Activated CD4-positive, alpha-beta T cell treated with anti-CD3 and anti-CD28 coated beads, Interleukin-2, Interleukin-6, amounts not matched to agents 100 ng/mL and 50 ng/mL, durations not matched to agents 16 hours and 8 hours (primary cell): ENCODE measurements at places on chromosomes 3 and 15.

- no peak for DNase-seq
These were observed 275.3 kb upstream of the GOLGA6L4 start for GRCh38 chr15:83960192-83960829.

DNA sequence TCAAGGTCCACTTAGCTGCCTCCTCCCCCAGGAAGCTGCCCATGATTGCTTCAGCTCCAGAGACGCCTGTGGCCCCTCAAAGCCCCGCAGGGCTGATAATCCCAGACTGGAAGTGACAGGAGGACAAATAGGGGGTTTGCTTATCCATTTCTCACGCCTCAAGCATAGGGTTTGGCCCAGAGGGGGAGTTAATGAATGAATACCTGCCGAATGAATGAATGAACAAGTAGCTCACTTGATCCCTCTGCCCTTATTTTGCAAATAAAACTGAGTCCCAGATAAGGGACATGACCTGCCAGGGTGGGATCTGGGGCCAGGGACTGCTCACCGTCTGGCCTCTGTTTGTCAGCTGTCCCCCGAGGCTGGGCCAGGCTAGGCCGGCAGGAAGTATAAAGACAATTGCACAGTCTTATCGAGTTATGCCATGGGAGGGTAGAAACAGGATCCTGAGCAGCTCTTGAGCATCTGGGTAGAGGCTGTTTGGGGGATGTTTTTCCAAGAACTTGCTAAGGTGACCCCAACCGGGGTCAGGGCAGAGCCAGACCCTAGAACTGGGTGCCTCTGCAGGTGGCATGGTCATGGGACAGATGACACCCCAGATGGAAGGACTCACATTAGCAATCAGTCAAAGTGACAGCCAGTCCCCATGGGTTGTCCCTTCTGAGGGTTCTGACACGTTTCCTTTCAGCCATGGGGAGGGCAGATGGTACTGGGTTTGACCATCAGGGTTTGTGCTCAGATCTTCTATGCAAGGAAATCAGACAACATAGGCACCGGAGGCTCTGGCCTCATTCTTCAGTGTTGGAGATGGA, 45.0 kb downstream of the IQSEC1 start:
- DNase-seq, result no peak

GRCh38 chr3:39558775-39559306, 91.4 kb downstream of the MOBP start:
- DNase-seq, result no peak

DNA sequence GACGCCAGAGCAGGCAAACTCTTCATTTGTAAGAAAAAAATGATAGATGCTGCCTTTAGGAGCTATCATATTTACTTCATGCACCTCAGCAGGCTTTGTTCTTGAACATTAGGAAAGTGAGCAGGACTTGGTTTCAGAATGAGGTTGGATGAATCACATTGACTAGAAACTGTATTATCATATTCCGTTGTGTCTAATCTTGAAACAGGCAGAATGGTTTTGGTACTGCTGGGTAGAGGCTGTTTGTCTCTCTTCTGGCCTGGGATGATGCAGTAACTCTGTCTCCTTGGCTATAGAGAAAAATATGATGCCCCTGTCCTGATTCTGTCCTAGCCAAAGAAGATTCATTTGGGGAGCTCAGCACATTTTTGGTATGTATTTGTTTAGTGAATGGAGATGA, 344.2 kb upstream of the GRM7 start:
- peak; percentile 26 for DNase-seq

DNA sequence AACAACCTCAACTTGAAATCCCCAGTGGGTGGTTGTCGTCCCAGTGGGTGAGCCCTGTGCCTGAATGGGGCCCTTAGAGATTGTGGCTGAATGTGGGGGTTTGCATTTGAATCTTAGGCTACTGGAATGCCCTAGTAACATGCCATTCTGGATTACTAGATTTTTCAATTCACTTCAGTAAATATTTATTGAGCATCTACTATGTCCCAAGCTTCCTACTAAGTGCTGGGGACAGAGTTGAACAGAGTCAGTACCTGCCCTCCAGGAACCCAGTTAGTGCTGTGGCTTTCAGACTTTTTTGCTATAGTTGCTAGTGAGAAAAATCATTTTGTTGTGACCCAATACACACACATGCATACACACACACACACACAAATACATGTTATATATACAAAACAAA, 39.0 kb downstream of the CORO2B start:
- DNase-seq, result no peak

GRCh38 chr3:74447221-74447620, 167.2 kb downstream of the CNTN3 start:
- DNase-seq, result no peak

DNA sequence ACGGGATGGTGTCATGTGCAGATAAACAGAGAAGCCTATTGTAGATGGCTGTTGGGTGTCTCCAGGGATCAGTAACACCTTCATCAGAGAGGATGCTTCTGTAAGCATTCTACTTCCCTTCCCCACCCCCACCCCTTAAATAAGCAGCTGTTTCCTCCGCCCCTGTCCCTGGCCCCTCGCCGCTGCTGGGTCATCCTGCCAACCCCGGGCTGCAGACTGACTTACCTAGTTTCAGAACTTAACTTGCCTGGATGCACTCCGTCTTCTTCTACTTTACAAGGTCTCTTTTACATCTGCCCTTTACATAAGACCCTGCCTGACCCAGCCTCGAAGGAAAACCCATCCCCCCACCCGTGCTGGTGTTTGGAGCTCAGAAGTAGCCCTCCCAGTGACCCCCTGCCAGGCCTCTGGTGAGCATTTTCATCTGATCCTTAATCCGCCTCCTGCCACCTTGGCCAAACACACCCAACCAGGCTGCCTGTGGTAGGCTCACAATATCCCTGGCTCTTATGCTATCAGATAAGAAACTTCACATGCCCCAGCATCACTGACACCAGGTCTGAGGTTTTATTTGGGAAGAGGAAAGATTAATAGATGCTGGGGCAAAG, 103.0 kb upstream of the HES1 start:
- DNase-seq, result no peak

GRCh38 chr15:60721257-60721626, 242.3 kb upstream of the ICE2 start:
- no peak for DNase-seq

DNA sequence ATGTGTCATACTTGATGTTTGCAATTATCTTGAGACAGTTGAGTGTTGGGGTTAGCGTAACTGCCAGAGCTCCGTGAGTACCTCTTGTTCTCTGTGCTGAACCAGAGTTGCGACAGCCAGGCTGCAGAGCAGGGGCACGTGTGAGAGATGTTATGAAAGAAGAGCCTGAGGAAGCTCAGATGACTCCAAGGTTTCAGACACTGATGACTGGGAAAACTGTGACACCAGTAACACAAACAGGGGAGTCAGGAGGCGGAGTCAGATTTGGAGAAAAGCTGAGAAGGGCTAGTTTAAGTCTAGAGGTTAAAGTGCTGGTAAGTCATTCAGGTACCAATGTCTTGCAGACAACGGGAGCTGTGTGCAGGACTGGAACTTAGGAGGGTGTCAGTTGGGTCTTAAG, 45.0 kb downstream of the BLM start:
- DNase-seq, result no peak

DNA sequence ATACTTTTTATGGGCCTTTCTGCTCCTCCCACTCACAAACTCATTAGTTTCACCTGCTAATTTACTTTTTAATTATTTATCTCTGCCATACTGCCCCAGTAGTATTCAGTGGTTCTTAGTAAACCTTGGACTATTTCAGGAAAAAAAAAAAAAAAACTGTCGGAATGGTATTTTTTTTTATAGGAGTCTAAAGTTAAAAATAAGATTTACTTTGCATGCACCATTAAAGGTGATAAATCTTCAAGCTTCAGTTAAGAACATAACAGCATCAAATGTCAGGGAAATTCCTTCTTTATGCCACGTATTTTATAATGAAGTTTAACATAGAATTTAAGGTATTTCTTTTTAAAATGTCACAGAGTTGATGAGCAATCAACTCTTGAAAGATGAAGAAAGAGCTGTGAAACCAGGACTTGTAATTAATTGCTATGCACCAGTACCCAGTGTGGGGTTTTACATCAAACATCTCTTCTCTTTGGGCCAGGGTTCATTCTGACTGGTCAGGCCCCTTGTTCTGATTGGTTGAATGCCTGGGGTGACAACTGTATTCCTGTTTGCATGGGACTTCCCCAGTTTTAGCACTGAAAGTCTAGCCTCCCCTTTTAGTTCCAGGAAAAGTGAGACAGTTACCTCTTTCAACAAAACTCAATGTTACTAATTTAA, 40.3 kb upstream of the PTPRG start:
- DNase-seq, result peak; percentile 83

DNA sequence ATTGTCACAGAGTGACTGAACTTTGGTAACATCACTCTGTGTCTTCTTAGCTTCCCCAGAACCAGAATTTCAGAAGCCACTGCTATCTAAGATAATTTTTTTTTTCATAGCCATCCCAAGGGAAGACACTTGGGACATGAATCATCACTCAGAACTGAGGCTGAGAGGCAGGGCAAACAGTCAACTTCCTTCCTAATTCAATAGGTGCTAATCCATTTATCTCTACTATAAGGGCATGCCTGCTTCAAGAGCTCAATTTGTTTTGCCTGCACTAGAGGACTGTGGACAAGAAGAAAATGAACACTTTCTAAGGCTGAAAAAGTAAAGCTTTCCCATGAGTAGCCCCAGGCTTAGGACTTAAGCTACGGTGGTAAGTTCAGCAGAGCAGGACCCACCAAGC, 56.7 kb upstream of the MYRIP start:
- no peak for DNase-seq

- DNase-seq, result no peak
These were observed 26.6 kb downstream of the APBA2 start for GRCh38 chr15:28912422-28912821.

- DNase-seq, result no peak
These were observed 57.4 kb downstream of the TIGIT start for GRCh38 chr3:114351123-114351821.

DNA sequence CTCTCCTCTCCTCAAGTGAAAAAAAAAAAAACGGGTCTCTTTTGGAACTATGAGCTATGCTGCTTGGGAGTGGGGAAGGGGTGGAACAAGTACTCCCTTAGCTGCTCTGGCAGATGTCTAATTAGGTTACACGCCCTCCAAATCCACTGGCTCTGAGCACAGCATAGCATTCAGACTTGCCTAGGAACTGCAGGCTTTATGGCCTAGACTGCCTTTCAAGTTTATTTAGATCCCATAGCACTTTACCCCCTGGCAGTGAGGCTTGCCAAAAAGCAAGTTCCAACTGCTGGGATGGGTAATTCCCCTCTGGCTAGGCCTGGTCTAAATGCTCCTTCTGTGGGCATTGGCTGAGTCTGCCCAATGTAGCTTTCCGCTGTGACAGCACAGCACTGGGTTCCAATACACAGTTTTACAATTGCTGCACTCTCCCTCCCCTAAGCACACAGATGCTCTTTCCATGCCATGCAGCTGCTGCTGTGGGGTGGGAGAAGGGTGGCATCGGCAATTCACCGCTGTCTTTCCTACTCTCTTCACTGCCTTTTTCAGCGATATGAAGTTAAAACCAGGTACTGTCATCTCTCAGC, 152.8 kb downstream of the KCNAB1 start:
- no peak for DNase-seq

GRCh38 chr3:73868688-73869315, 244.1 kb upstream of the PDZRN3 start:
- no peak for DNase-seq
